HT-29 (cell line): ENCODE measurements at places on chromosomes 6 and 20. TPM values are rescaled to one million over a fixed set of nuclear protein-coding genes. Genes with fewer than 3 reads are reported as not detected.

Gene PRR18
- total RNA-seq = 0.05 TPM in 1 of 2 replicates, not detected in the other

Gene TGM3
- total RNA-seq = not detected in 2 replicates

- DNase-seq = no peak
Observed at GRCh38 chr20:63081351-63081750, 74.6 kb upstream of the BHLHE23 start.

GRCh38 chr6:29631860-29632731, 887 bp downstream of the GABBR1 start:
- no peak for DNase-seq

DNA sequence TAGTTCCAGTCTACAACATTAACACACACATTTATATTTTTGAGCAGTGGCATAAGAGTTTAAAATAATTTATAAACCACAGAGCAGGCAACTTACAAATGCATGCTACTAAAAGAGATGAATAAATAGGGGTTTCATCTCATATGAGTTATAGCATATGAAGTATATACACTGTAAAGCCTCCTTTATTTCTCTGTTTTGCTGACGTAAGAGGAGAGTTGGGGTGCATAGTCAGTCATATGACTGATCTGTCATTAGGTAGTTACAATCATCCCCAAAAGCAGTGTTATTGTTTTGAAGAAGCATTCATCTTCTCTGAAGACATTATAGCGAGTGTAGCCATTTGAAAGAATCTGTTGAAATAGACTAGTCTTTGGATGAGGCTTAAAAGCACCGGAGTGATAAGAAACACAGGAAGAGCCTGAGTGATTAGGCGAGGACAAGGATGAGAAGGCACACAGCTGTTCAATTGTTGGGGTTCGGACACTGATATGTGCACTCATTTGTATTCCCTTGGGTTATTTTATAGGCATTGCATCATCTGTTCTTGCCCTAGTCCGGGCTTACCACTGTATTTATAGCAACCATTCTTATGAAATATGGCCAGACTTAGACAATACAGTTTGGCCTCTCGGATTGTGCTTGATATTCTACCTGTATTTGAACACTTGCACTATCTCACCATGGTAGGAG, 325.7 kb downstream of the SAMD5 start:
- DNase-seq = no peak

Gene PACRG
- 0.81 and 0.91 TPM in 2 replicates for total RNA-seq

DNA sequence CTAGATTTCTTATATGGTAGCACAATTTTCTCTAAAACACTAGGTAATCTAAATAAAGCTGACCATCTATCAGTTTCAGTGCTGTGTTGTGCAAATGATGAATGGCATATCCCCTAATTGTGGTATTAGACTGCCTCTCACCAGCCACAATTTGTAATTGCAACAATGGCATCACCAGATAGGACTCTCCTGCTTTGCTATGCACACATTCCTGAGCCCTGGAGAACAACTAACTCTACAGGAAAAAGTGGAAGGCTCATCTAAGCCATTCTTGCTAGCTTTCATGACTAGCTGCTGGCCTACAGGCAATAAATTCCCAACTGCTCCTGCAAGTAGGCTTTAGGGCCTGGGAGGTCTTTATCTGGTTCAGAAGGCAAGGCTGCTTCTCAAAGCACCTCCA, 974.1 kb downstream of the EYS start:
- peak; percentile 49 for DNase-seq

Gene EBF4
- 0.03 and 0.23 TPM in 2 replicates for total RNA-seq

Gene HLA-DQB1
- not detected in 2 replicates for total RNA-seq

DNA sequence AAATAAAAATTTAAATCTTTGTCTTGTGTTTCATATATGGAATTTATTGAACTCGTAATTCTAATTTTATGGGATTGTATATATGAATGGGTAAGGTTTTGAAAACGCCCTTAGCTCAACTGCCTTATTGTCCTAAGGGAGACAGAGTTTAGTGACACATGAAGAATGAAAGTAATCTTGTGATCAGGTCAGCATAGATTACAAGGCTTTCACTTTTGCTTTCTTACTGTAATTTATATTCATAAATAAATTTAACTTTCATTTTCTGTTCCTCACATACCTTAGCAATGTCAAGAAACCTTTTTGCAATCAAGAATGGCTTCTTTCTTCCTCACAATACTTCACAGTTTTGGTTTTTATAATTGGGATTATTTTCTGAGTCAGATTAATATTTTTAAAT, 14.4 kb downstream of the KPNA5 start:
- no peak for DNase-seq
